Bronchial epithelial cell (primary cell): ENCODE measurements at places on chromosomes 5 and 9. TPM values are rescaled to one million over a fixed set of nuclear protein-coding genes. Genes with fewer than 3 reads are reported as not detected.

Gene PCDHB3
- total RNA-seq: under 0.01 and 0.13 TPM in 2 replicates

Gene PCDHGA4
- total RNA-seq: 0.26 and 0.53 TPM in 2 replicates

Gene CD14
- total RNA-seq: 2.3 and 3.2 TPM in 2 replicates

Gene THBS4
- 0.26 TPM in 2 replicates for total RNA-seq

Gene ATOSB
- total RNA-seq: 10.3 and 12.2 TPM in 2 replicates

Gene ECSCR
- total RNA-seq: not detected in 2 replicates

Gene LRRC19
- not detected in 2 replicates for total RNA-seq

Gene ACTBL2
- under 0.01 TPM in 1 of 2 replicates, not detected in the other for total RNA-seq

Gene C5orf46
- total RNA-seq: not detected in 2 replicates
